ENCODE measurements at places on chromosomes 1 and 21. TPM values are rescaled to one million over a fixed set of nuclear protein-coding genes. Genes with fewer than 3 reads are reported as not detected.

The VANGL2 gene
- 28.5 TPM for total RNA-seq

The TPTE gene
- 0.54 TPM for total RNA-seq

The FAM72A gene
- not detected for total RNA-seq

The PADI1 gene
- total RNA-seq: not detected
